Osteocyte (in vitro differentiated cells): ENCODE measurements at places on chromosomes 6 and 20. TPM values are rescaled to one million over a fixed set of nuclear protein-coding genes. Genes with fewer than 3 reads are reported as not detected.

DCDC2 gene
- 0.94 and 1.0 TPM in 2 replicates for total RNA-seq

PRDM1 gene
- 0.29 TPM in 1 of 2 replicates, not detected in the other for total RNA-seq

DNA sequence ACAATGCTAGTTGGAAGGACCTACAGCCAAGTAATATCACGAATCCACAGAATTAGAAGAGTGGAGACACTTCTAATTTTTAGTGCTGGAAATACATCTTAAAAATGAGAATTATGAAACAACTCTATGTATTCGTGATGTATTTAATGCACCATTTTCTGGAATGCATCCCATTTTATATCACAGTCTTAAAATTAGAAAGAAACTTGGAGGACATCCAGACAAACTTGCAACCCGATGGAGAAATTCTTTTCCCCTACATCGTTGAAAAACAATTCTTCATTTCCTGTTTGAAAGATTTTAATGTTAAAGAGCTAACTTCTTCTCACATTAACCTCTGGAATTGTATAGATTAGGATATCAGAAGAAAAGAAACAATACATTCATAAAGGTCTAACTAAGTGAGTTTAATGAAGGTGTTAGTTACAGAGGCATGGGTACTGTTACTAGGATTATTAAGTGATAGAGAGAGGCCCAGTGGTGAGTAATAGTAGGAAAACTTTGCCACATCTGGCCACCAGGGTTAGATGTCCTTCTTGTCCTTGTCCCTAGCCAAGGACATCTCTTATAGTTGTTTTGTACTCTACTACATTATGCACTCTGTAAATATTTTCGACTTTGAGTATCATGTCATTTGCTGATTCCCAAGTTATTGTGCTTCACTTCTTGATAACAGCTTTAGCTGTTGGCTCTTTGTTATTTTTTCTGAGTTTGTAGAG is 502.4 kb upstream of the PTCHD4 start:
- no peak for DNase-seq
- H3K36me3 ChIP-seq: peaks cover 4% of the 10 kb centered on the region
- peaks cover 2% of the 10 kb centered on the region for H3K27me3 ChIP-seq

DNA sequence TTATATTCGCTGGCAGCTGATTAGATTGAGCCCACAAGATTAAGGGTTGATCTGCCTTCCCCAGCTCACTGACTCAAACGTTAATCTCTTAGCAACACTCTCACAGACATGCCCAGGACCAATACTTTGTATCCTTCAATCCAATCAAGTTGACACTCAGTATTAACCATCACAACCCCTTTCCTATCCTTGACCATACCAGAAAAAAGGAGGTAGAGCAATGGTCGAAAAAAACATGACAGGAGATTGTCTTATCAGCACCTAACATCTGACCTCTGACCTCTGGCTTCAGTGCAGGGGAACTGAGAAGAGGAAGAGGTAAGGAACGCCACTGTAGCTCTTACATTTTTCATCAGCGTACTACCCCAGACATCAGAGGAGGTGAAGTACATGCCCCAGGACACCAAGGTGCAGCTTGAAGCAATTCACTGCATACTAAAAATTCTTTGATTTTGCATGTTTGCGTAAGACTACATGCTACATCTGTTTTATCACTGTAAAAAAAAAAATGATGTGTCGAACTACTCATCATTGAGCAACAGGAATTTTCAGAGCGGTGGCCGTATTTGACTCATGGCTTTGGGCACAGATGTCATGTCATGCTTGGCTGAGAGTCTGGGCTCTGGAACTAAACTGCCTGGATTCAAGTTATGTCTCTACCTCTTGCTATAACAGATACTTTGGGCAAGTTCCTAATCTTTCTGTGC is 188.0 kb upstream of the TAB2 start:
- no peak overlapping the region for H3K27ac ChIP-seq
- H3K4me1 ChIP-seq: peaks cover 21% of the 10 kb centered on the region
- no peaks in the 10 kb centered on the region for H3K27me3 ChIP-seq
- no peak overlapping the region for H3K4me3 ChIP-seq

GRCh38 chr6:142356884-142357225 is 55.0 kb downstream of the ADGRG6 start:
- no peak overlapping the region for H3K27ac ChIP-seq
- H3K27me3 ChIP-seq: no peaks in the 10 kb centered on the region
- peaks cover 5% of the 10 kb centered on the region for H3K4me1 ChIP-seq
- DNase-seq: no peak
- H3K36me3 ChIP-seq: no peaks in the 10 kb centered on the region
